MCF 10A (cell line): ENCODE measurements at places on chromosomes 11 and 22. TPM values are rescaled to one million over a fixed set of nuclear protein-coding genes. Genes with fewer than 3 reads are reported as not detected.
A peak's percentile ranks its signal among the peaks of the same experiment; 100 is the strongest.

DNA sequence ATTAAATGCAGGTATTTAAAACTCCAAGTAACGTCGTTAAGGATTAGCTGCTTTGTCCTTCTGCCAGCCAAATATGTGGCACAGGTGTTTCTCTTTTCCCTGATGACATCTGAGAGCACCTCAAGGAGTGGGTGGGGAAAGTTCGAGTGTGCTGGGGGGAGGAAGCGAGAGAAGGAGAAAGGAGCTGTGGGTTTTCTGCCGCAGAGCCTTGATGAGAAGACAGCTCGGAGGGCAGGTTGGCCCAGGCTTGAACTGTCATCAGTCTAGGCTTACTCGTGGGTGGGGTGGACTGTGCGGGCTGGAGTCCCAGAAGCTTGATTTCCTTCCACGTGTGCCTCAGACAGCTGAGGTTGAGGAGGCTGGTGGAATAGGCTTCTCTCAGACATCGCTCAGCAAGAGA lies 15.2 kb upstream of the SORL1-AS1 start:
- DNase-seq: no peak

- DNase-seq: no peak
Observed at GRCh38 chr11:108713076-108713790, 48.4 kb downstream of the DDX10 start.

Gene TSPAN32
- total RNA-seq: not detected in 2 replicates

Gene ENTHD1
- total RNA-seq: not detected in 2 replicates

- DNase-seq: no peak
Observed at GRCh38 chr22:17634696-17635095, 3.9 kb upstream of the BCL2L13 start.

- peak; percentile 73 for DNase-seq
Observed at GRCh38 chr11:3095712-3096361, 38.6 kb upstream of the CARS1 start.

GRCh38 chr22:45344334-45344733 lies 34.6 kb downstream of the FAM118A start:
- DNase-seq: no peak

GRCh38 chr11:107457205-107457557 lies 444 bp downstream of the CWF19L2 start:
- DNase-seq: no peak

Gene CBX7
- 5.3 and 6.2 TPM in 2 replicates for total RNA-seq

DNA sequence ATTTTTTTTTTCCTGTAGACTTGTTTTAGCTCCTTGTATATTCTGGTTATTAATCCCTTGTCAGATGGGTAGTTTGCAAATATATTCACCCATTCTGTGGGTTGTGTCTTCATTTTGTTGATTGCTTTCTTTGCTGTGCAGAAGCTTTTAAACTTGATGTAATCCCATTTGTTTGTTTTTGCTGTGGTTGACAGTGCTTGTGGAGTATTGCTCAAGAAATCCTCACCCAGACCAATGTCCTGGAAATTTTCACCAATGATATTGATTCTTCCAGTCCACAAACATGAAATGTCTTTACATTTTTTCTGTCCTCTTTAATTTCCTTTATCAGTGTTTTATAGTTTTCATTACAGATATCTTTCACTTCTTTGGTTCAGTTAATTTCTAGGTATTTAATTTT lies 55.6 kb upstream of the MRGPRX1 start:
- DNase-seq: no peak

GRCh38 chr22:20566420-20567260 lies 59.2 kb downstream of the MED15 start:
- DNase-seq: peak; percentile 69

- peak; percentile 42 for DNase-seq
Observed at GRCh38 chr22:46068181-46068592, 82.1 kb upstream of the PPARA start.

Gene DBX1
- total RNA-seq: not detected in 2 replicates

Gene MRGPRE
- not detected in 2 replicates for total RNA-seq

Gene FAM118A
- 16.0 and 16.7 TPM in 2 replicates for total RNA-seq

DNA sequence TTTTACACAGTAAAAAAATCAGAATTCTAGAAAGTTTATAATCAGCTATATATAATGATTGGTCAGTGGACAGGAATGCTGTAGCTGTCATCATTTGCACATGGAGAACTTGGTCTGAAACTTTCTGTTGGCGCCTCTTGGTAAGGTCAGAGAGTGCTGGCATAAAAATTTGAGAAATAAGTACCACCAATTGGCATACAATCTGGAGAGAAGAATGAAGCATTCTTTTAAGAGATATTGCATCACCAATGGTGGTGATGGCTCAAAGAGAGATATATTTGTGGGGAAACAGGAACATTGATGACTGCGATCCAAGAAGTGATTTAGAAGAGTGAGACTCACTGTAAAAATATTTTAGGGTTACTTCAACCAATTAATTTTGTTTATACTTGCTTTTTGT lies 19.8 kb upstream of the OOSP1 start:
- no peak for DNase-seq

- DNase-seq: no peak
Observed at GRCh38 chr11:128678024-128678423, 15.8 kb upstream of the FLI1 start.

- DNase-seq: no peak
Observed at GRCh38 chr11:10728789-10729472, 22.1 kb upstream of the CTR9 start.

DNA sequence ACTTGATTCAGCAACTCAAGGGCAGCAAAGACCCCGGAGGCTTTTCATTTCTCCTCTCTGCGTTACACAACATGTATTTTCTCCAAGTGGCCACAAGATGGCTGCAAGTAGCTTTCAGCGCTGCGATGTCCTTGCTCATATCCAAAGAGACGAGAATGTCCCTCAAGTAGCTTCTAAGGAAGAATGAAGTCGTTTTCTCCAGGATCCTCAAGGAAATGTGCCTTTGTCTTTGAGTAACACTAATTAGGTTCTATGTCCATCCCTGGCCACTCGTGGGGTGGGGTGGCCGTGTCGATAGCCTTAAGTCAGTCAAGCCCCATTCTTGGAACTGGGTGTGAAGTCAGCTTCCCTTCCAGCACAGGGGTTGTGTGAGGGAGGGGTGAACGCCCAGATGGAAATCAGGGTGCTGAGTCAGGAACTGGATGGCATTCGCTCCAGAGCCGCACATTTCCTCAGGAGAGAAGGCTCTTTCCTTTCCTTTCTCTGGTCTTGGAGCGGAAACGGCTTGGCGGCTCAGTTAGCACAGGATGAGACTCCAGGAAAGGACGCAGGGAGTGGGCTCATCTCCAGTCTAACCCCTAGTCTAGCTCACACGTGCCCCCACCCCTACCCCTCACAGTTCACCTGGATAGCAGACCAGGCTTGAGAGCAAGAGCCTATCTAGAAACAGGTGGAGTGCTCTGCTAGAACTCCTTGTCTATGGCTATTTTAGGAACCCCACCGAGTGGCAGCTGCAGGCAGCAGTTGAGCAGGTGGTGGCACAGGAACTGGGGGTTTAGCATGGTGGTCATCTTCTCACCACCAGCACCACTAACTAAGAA lies 44.3 kb downstream of the NNMT start:
- peak; percentile 74 for DNase-seq

DNA sequence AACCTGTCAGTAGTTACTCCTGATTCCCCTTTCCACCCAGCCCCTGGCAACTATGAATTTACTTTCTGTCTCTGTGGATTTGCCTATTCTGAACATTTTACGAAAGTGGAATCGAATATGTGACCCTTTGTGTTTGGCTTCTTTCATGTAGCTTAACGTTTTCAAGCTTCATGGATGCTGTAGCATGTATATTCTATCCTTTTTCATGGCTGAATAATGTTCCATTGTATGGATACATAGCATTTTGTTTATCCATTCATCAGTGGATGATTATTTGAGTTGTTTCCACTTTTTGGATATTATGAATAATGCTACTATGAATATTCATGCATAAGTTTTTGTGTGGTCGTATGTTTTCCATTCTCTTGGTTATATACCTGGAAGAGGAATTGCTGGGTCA lies 9.2 kb upstream of the GLB1L2 start:
- no peak for DNase-seq

- DNase-seq: no peak
Observed at GRCh38 chr22:44597616-44598015, 99.6 kb upstream of the RTL6 start.

Gene EMSY
- 19.7 and 25.3 TPM in 2 replicates for total RNA-seq

Gene MEN1
- 29.2 and 33.1 TPM in 2 replicates for total RNA-seq

GRCh38 chr11:119688356-119688755 lies 40.6 kb downstream of the NECTIN1 start:
- no peak for DNase-seq

DNA sequence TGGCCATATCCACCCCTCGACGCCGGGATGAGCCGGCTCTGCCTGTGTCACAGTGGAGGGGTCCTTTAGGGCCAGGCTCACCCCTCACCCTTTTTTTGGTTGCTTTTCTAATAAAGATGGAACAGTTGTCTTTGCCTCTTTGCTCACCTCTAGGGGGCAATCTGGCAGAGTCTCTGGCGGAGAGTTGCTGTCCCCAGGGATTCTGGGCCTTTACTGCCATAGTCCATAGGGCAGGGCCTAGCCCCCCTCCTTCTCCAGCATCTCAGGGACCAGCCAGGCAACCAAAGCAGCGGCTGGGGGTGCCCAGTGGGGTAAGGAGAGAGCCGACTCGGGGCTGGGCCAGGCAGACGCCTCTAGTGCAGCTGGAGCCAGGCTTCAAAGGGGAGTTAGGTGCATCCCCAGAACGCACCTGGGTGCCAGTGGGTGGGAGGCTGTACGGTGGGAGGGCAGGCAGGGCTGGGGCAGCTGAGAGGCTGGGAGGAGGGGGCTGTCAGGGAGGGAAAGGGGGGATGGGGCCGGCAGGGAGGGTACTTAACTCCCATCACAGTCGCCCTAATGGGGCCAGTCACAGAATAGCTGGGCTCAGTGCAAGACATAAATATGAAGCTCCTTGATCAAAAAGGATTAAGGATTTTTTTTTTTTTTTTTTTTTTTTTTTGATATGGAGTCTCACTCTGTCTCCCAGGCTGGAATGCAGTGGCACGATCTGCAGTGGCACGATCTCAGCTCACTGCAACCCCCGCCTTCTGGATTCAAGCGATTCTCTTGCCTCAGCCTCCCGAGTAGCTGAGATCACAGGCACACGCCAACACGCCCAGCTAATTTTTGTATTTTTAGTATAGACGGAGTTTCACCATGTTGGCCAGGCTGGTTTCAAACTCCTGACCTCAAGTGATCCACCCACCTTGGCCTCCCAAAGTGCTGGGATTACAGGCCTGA lies 2.5 kb upstream of the SUSD2 start:
- DNase-seq: no peak

- DNase-seq: peak; percentile 64
Observed at GRCh38 chr22:29245626-29246385, 22.0 kb downstream of the RHBDD3 start.
